ENCODE measurements at places on chromosomes 3 and 15.

DNA sequence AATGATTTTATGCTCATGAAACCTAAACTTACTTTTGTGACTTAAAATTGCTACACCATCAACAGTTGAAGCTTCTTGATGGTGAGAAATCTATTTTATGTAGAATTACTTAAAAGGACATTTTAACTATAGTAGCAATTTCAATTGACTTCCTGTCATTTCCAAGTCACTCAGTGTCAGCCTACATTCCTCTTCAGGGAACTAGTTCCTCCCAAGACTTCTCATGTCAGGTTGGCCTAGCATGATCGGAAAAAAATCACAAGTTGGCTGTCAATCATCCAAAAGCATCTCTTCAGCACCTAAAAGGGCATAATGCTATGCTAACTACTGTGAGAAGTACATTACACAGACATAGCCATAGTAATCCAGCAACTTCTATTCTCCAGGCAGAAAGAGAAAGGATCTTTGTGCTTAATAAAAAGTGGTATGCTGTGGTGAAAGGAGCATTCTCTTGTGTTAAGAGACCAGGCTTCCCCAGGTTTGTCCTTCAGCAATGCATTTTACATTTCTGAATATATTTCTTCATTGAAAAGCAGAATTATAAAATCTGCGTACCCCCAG, 893.7 kb downstream of the AGBL1 start:
- DNase-seq: no peak

- DNase-seq: no peak
These were observed 143.7 kb downstream of the NR1D2 start for GRCh38 chr3:24088782-24089181.

GRCh38 chr15:77727635-77728304, 95.1 kb upstream of the LINGO1 start:
- no peak for DNase-seq

DNA sequence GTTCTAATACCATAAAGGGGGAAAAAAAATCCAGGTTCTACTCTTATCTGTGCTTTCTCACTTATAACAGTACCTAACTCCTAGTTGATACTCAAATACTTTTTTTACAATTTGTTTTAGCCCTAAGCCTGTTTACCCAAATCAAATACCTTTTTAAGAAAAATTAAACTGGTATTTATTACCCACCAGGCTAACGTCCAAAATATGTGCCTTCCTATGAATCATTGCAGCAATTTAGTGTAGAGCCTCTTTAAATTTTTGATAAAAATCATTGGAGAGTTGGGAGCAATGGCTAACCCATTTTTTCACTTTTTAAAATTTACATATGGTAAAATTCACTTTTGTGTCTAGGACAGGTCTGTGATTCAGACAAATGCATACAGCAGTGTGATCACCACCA, 27.9 kb downstream of the FILIP1L start:
- no peak for DNase-seq

DNA sequence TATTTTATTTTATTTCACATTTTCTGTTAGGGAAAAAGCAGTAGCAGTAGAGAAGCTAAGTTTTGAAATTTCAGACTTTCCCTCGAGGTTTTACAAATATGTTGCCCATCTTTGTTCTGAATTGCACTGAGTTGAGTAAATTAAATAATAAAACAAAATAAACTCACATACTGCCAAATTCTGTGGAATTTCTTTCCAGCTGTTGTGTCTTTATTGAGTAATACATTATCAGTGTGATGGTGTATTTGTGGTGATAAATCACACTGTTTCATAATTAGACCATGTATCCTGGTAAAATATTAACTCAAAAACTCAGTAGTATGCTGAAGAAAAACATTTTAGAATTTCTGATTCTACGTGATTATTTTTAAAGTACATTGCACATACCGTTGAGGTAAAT, 592.1 kb downstream of the SI start:
- DNase-seq: no peak

DNA sequence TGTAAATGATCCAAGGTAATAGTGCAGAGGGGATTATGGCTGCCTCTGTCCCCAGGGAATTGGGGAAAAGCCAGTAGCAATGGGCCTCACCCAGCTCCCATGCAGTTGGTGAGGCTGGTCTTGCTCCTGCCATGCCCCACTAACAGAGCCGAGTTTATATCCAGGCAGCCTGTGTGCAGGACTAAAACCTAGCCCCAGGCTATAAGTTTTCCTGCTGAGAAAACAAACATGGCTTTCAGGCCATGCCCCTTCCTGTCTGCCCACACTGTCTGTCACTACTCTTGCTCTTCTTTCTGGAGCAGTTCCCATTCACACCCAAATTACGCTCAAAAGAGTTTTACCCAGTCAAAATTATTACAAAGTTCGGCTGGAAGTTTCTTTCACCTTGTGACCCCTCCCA, 73.5 kb upstream of the SPATA16 start:
- DNase-seq: no peak

GRCh38 chr15:88630141-88630721, 8.6 kb upstream of the ISG20 start:
- no peak for DNase-seq

DNA sequence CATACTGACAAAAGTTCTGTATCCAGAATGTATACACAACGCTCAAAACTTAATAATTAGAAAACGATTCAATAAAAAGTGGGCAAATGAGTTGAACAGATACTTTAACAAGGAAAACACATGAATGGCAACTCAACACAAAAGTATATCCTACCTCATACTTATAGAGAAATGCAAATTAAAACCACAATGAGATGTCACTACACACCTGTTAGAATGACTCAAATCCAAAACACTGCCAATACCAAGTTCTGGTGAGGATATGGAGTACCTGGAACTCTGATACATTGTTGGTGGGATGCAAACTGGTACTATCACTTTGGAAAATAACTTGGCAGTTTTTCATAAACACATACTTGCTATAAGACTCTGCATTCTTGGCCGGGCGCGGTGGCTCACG, 42.1 kb downstream of the PRTG start:
- no peak for DNase-seq

- DNase-seq: no peak
These were observed 107.7 kb upstream of the TSC22D2 start for GRCh38 chr3:150300388-150300787.

- no peak for DNase-seq
These were observed 74.5 kb downstream of the FOXP1 start for GRCh38 chr3:71509066-71509465.

- no peak for DNase-seq
These were observed 53.0 kb downstream of the PCSK6 start for GRCh38 chr15:101436526-101436925.

GRCh38 chr3:28243424-28244106, 2.1 kb downstream of the CMC1 start:
- DNase-seq: no peak

GRCh38 chr3:160709477-160710182, 32.7 kb downstream of the ARL14 start:
- no peak for DNase-seq

- no peak for DNase-seq
These were observed 600.5 kb downstream of the EDEM1 start for GRCh38 chr3:5787861-5788488.

DNA sequence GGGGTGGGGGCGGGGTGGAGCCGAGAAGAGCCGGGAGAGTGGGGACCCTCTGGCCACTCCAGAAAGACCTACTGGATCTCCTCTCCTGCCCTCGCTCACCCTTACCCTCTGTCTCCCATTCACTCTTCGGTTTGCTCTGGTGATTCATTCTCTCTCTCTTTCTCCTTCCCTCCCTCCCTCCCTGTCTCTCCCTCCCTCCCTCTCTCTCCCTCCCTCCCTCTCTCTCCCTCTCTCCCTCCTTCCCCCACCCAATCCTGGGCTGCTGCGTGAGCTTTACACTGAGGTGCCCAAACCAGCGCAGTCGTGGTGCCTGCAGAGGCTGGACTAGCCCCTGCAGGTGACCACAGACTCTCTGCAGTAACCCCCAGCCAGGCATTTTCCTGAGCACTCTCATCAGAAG, 32.2 kb upstream of the ADAMTS17 start:
- DNase-seq: no peak

DNA sequence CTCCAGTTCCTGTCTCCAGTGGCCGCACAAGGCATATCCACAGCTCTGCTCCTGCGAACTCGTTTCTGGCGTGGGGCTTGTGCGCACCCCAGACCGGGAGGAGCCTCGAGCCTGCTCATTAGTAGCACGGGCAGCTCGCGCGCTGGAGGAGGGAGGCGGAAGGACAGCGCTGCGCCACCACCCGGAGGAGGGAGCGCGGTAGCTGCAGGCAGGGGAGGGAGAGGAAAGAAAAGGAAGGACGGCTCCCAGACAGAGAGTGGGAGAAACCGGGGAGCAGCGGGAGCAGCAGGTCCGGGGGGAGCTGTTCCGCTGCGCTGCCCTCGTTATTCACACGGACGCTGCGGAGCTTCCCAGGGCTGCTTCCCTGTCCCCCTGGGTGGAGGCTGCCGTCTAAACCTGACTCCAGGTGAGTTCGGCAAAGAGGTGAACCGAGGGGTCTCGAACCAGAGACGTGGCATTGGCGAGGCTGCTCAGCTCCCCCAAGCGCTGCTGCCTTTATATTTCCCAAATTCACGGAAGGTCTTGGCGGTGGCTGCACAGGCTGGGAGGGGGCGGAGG, 121.3 kb upstream of the ZNF717 start:
- no peak for DNase-seq

GRCh38 chr15:51619331-51620035, 3.1 kb downstream of the DMXL2 start:
- DNase-seq: no peak

GRCh38 chr3:164208048-164208447, 870.2 kb downstream of the SI start:
- no peak for DNase-seq

GRCh38 chr15:47427463-47427862, 289.8 kb upstream of the SEMA6D start:
- DNase-seq: no peak

GRCh38 chr3:172152874-172153273, 113.5 kb downstream of the FNDC3B start:
- no peak for DNase-seq

GRCh38 chr3:111976254-111976653, 2.6 kb upstream of the ABHD10 start:
- no peak for DNase-seq

DNA sequence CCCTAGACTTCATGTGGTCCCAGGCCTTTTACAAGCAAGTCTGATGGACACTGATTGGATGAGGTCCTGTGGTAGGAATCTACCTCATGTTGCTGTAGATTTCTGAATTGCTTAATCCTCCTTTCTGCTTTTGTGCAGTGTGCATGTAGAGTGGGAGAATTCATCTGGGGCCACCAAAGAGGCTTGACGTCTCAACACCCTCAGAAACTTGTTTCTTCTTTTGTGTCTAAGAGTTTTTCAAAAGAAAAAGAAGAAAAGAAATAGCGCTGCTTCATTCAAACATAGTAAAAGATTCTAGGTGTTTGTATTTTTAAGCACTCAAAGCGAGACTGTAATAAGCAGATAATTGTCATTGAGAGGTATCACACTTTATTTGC, 46.2 kb downstream of the NR1D2 start:
- no peak for DNase-seq

DNA sequence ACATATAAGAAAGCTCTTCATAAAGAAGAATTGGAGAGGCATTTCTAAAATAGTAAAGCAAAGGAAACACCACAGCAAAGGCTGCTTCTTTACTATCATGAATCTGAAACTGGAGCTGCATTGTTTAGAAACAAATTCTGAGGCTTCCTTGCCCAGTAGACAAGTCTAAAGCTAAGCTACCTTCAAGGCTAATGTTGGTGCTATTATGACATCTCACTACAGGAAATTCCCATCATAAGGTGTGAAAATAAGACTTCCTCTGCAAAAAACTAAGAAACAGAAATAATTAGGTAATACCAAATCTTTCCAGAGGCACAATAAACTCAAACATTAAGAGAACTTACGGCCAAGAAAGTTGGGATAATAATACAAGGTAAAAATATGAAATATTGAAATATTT, 89.9 kb upstream of the P3H2 start:
- DNase-seq: no peak

DNA sequence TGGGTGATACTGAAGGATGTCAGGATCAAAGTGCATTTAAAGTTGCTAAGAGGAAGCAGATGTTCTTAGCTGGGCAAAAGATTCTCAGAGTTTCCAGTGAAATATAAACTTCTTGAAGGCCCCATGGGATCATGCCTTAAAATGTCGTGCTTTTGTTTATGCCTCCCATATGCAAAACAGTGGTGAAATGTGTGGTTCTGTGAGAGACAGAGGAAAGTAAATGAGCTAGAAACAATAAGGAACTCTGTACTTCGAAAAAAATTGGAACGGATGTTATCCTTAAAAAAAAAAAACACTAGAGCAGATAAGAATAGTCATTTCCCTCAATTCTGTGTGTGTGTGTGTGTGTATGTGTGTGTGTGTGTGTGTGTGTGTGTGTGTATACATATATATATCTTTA, 497.0 kb upstream of the TBL1XR1 start:
- DNase-seq: no peak

GRCh38 chr3:58234516-58234931, 3.1 kb upstream of the ABHD6 start:
- DNase-seq: no peak

DNA sequence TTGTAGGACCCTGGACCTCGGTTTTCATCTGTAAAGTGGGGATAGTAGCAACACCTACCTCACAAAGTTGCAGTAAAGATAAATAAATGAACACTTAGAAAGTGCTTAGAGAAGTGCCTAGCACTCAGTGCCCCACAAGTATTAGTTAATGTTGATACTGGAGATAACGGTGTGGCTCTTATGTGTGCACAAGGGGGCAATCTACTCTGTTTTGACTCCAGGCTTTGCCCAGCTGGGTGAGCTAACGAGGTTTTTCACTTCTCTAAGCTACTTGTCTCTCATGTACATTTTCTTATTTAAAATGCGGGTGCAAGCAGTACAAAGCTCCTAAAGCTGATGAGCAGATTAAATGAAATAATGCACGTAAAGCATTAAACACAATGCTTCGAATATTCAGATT, 193.5 kb upstream of the ICE2 start:
- no peak for DNase-seq

- no peak for DNase-seq
These were observed 7.2 kb downstream of the ITIH3 start for GRCh38 chr3:52801839-52802238.

DNA sequence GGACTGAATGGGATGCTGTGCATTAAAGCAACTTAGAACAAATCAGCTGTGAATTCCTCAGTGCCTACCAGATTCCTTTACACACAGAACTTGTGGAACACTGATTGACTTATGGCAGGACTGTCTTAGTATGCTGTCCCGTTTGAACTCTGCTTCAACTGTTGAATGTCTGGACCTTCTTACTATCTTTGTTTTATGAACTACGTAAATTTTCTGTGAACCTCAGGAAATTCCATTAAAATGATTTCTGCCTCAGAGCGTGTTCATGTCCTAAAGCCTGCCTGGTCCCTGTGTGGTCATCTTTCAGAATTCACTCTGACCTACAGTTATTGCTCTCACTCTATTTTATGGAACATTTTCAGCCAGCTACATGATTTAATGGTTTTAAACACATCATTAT, 29.4 kb upstream of the FBN1 start:
- no peak for DNase-seq

DNA sequence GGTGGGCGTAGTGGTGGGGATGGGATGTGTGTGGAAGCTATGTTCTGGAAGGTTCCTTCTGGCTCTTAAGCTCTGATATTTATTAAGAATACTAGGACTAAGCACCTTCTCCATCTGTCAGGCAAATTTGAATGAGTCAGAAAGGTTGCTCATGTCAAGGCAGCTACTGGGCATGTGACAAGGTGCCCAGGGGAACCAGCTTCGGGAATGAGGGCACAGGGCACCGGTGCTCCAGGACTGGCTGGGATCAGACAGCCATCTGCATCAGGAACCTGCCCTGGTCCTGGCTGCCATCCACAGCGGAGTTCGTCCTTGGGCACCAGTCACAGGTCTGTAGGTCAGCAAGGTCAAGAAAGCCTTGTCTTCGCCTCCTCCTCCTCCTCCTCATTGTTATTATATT, 32.5 kb downstream of the CA12 start:
- no peak for DNase-seq

GRCh38 chr3:178964551-178964950, 107.1 kb downstream of the ZMAT3 start:
- DNase-seq: no peak

Data from stimulated activated CD4-positive, alpha-beta T cell treated with anti-CD3 and anti-CD28 coated beads, Interleukin-12 subunit alpha, Interleukin-12 subunit beta, amount 100 ng/mL, for 4 hours (primary cell).